ENCODE measurements at places on chromosomes 6 and 20. TPM values are rescaled to one million over a fixed set of nuclear protein-coding genes. Genes with fewer than 3 reads are reported as not detected.
A peak's percentile ranks its signal among the peaks of the same experiment; 100 is the strongest.

DNA sequence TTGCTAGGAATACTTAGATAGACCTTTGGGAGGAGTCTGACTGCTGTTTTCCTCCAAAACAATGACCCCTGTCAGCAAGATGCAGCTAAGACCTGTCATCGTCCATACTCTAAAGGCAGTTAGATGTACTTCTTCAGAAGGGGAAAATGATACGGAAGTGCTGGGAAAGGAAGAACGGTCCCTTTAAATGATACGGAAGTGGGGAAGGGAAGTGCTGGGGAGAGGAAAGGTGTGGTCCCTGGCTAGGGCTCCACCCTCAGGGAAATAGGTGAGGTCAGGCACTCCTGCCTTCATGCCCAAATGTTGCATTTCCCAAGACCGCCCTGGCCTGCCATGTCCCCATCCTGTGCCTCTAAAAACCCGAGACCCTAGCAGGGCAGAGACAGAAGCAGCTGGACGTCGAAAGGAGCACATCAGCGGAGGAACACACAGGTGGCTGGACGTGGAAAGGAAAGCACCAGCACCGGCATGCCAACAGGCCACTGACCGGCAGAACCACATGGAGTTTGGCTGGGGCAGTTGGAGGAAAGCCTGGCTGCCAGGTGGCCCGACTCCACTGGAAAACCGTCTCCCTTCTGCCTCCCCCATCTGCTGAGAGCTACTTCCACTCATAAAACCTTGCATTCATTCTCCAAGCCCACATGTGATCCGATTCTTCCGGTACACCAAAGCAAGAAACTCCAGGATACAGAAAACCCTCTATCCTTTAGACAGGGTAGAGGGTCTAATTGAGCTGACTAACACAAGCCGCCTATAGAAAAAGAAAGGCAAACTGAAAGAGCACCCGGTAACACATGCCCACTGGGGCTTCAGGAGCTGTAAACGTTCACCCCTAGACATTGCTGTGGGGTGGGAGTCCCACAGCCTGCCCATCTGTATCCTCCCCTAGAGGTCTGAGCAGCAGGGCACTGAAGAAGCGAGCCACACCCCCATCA is 94.6 kb downstream of the FAXC start:
- DNase-seq: peak; percentile 96

DNA sequence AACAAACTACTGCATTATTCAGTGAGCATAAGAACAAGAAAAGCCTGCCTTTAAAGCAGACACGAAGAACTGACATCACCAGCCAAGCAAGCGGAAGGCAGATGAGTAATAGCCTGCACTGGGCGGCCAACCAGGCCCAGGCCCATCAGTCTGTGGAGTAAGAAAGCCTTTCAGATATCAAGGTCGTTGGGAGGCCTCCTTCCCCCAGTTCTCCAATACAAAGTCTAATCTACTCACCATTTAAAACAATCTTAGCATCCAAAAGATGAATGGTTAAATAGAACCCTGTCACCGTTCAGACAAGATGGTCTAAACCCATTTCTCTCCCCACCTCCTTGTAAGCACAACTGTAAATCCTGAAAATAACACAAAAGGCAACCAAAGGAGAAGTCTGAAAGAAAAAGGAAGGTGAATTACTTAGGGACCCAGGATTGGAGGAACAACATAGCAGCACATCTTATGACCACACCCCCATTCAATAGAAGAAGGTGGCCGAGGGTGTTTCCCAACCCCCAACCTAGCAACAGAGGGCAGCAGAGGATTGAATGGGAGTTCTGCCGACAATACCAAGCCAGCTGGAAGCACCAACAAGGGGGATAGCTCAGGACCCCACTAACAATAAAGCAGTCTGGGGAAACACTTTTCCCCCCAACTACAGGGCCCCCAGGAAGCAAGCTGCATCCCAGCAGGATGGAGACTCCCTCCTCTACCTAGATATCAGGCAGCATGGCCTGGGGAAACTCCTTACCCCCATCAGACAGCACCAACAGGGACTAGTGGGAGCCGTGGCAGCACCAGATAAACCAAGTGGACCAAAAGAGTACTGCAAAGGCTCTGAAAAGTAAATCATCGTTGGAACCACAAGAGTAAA is 67.9 kb downstream of the ZHX3 start:
- DNase-seq: peak; percentile 73

DNA sequence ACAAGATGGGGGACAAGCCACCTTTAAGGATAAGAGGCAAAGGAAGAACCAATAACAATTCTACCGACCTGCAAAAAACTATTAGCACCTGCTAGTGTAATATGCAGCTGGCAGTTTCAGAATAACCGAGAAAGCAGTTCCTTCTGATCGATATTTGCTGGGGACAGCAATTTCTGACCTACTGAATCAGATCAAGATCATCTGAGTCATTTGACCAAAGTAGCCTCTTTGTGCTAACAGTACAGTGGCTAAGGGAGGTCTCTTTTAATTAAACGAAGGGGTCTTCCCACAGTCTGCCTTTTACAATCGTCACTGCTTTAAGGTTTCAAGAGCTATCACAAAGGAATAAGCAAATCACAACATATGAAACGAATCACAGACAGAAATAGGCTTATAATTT is 318.9 kb downstream of the BTBD9 start:
- no peak for DNase-seq

DNA sequence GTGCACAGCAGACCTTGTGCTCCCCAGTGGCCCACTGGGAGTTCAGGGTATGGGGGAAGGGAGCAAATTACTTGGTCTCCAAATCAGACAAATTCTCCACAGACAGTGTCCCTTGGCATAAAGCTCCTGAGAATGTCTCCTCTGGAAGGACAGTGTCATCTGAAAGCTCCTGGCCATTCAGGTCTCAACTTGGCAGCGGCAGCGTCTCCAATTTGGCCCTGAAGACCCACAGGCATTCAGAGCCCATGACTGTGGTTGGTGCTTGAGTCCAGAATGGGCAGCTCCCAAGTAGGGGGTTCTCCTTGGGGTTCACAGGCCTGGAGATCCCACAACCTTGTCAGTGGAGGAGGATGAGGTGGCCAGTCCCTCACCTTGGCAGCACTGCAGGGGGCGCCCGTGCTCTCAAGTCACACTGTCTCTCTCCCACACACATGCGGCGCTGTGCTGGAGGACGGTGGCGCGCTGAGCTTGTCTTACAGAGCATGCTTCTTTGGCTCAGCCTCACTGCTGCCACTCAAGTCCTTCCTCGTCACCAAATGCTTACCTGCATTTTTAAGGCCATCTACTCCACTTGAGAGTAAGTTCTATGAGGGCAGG is 20.7 kb downstream of the DYNLRB1 start:
- peak; percentile 51 for DNase-seq

- DNase-seq: no peak
Measured at GRCh38 chr6:89553431-89553830, 85.1 kb downstream of the LYRM2 start.

DNA sequence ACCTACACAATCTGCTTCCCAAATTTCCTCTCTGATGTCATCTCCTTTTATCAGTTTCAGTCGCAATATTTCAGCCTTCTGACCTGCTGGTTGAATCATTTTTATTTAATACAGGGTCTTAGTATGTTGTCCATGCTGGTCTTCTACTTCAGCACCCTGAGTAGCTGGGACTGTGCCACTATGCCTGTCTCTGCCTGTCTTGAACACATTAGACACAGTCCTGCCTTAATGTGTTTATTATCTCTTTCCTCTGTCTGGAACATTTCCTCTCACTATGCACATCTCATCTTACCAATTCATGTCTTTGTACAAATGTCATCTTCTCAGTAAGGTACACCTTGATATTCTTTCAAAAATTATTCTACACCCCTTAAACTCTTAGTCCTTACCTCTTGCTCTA is 106.5 kb downstream of the THEMIS start:
- no peak for DNase-seq

DNA sequence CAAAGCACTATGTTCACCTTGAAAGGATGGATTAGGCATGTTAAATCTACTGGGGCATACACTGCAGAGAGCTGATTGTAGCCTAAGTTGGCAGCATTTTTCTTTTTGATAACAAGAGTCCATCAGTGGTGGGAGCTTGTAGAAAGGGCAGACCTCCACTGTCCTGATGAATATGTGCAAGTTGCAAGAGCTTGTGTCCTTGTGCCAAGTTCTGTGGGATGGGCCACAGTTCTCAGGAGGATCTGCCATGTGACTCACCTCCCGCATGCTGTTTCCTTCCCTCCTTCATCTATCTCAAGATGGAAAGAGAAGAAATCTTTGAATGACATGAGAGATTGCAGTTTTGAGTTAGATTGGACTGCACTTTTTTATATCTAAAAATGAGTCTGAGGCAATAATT is 58.3 kb upstream of the GGTLC1 start:
- no peak for DNase-seq

DNA sequence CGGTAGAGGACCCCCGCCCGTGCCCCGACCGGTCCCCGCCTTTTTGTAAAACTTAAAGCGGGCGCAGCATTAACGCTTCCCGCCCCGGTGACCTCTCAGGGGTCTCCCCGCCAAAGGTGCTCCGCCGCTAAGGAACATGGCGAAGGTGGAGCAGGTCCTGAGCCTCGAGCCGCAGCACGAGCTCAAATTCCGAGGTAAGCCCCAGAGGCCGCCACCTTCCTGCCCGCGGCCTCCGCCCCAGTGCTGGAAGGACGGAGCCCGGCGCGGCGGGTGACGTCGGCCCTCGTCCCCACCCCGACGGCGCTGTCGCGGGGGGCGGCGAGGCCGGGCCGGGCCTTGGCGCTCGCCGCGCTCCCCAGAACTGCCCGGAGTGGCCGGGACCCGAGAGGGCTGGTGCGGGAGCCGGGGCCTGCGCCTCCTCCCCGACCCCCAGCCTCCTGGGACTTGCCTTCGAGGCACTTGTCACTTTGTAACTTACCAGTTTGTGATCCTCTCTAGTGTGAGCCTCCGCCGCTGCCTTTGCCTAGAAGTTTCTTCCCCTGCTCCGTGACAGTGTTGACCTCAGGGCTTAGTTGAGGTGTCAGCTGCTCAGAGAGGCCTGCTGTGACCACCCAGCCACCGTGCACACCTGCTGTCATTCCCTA is 417 bp downstream of the VAPB start:
- peak; percentile 13 for DNase-seq

GRCh38 chr20:61645732-61646131 is 393.7 kb downstream of the CDH4 start:
- no peak for DNase-seq

DNA sequence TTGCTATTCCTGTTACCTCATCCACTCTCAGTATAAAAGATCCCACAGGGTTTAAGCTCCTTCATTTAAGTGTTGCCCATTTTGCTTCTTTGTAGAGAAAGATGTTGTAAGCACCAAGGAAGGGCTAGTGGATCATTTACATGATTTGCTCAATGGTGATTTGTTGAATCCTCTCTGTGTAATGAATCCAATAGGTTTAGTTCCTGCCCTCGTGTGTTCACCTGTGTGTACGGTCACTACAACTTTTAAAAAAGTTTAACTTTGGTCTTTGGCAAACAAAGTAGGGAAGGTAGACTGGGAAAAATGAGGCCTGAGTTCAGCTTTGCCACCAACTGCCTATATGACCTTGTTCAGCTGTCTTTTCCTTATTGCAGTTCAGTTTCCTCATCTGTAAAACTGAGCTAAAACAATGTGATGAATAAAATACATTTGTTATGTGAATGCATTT is 51.5 kb downstream of the DHX35 start:
- DNase-seq: no peak

DNA sequence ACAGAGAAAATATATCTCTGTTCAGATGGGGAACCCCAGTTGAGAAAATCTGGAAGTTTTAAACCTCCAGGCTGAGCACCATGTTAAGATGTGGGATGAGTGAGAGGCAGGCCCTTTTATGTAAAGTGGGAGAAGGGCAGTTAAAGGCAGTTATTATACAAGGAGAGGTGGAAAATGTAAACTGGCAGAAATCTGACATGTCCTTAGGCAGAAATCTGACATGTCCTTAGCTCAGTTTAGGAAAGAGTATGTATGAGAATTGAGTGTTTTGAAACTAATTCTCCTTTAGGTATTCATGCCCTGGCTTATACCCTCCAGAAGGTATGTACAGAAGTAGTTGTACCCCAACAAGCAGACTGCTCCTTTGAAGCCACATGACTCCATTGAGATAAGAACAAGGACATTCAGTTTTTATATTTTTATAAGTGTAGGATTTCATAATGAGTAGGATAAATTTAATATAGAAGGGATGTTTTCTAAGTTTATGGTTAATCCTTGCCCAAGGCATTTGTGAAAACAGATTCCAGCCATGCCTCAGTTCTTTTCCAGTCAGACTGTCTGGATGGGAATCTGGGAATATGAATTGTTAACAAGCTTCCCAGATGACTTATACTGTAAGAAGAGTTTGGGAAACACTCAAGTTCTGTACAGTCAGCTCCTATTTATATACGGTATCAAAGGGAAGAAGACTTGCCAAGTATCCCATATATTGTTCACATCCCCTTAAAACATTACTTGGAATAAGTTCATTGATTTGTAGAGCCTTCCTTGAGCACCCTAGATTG is 87.7 kb downstream of the SCAND1 start:
- DNase-seq: no peak

DNA sequence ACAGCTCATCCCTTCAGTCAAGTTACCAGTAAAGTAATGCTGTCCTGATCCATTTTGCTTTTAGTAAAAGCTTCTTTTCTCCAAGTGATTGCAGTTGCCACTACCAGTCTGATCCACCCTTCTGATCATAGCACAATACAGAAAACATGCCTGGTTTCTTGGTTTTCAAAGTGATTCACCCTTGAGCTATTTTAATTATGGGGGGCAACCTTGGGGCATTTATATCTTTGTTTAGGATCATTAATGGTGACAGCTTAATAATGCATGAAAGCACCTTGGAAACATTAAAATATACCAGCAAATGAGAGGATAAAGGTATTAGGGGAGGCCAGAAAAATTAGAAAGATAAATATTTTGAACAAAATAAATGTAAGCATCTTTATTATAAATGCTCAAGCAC is 38.4 kb downstream of the LRRC1 start:
- no peak for DNase-seq

- no peak for DNase-seq
Measured at GRCh38 chr6:144745439-144745838, 460.3 kb downstream of the UTRN start.

DNA sequence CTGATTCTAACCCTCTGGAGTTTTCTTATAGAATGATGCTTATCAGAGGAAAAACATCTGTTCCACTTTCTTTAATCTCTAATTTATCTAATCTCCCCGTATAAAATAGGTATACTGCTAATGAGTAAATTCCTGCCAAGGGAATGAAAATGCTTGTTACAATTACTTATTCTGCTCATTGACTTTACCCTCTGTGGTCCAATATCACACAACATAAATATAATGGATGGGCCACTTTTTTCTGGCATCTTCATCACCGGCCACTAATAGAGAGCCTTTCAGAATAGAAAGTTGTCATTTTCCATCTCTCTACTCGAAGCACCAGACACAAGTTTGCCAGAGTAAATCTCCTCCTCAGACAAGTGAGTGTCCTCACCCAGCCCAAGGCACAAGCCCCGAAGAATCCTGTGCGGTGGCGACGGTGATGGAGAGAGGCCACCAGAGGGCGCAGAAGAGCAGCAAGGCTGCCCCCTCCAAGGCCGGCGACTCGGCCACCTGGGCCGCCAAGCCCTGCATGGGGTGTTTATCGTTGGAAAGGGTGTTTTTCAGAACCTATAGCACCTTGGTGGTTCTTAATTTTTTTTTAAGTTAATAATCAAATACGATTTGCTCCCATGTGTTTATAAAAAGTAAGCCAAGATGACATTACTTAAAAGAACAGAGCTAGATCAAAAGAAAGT is 212.9 kb upstream of the ARID1B start:
- DNase-seq: peak; percentile 79

The BAK1 gene
- total RNA-seq: 200 TPM

The PACSIN1 gene
- total RNA-seq: 0.12 TPM

The ANKRD66 gene
- not detected for total RNA-seq

The PNLDC1 gene
- not detected for total RNA-seq

The GDAP1L1 gene
- total RNA-seq: not detected

The SLC35D3 gene
- not detected for total RNA-seq

The TINAG gene
- total RNA-seq: not detected
